ENCODE measurements at places on chromosomes 11 and 22.

GRCh38 chr11:116993599-116993998 lies 104.6 kb downstream of the SIK3 start:
- no peak for DNase-seq

DNA sequence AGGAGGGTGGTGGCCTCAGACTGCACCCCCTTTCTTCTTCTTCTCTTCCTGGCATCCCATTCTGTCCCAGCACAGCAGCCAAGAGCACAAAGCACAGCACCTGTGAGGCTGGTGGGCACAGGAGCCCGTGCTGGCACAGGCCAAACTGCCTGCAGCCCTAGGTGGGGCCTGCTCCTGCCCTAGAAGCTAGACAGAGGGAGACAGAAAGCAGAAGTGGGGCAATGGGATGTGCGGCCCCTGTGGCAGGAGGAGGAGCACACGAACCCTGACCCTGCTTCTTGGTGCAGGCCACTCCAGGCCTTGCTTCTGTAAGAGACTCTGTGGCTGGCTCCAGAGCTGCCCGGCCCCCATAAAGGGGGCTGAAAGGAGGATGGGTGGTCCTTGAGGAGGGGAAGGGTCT lies 3.9 kb upstream of the PTS start:
- DNase-seq: no peak

GRCh38 chr22:44801476-44801875 lies 49.1 kb downstream of the ARHGAP8 start:
- DNase-seq: no peak

DNA sequence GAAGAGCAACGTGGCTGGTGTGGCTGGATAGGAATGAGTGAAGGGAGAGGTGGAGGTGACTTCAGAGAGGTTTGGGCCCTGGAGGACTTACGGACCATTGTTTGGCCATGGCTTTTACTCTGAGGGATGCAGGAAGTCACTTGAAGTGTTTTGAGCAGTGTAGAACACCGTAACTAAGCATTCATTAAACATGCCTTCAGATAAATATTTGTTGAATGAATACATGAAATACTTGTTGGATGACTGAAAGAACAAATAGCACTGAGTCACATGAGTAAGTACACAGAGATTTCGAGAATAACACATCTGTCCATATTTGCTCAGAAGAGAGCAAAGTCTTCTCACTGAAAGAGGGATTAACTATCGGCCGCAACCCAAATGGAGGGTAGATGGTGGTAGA lies 182.7 kb upstream of the SNX19 start:
- DNase-seq: no peak

DNA sequence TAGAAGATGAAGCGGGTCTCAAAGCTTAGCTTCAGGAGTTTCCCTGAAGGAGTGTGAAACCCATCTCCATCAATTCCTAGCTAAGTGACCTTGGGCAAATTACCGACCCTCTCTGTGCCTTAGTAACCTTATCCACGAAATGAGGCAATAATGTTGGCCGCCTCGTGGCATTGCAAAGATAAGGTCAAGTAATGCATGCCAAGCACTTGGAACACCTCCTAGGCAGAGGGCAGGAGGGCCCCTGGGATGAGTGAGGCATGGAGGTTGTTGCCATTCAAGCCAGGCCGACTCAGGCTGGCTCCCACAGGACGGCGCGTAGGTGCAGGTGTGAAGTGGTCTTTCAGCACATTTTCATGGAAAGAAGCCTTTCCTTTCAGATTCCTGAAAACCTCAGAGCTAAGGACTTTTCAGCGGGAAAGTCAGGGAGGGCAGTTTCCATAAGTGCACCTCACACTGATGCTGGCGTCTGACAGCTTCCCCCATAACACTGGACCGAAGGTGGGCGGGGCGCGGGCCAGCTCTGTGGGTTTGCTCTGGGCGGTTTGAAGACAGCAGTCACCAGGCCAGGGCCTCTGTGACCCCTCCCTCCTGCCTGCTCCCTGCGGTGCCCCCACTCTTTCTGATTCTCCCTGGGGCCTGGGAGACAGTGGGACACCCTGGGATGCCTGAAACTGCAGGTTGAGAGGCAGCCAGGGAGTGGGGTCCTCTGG lies 25.2 kb downstream of the RPS6KA4 start:
- DNase-seq: no peak

DNA sequence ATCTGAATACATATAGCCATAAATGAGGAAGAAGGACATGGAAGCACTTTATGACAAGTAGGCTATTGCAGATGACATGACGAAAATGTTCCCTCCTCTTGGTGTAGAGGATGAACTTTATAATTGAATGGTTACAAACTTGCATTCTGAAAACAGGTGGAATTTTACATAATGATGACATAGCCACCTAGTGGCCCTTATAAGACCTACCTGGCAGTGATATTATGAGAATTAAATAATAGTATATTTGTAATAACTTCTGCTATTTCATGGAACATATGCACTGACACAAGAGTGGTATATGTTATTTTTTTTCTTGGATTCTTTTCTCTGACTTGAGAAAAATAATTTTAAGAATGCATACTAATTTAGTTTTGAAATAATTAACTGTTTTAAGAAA lies 22.9 kb downstream of the TRIM22 start:
- no peak for DNase-seq

DNA sequence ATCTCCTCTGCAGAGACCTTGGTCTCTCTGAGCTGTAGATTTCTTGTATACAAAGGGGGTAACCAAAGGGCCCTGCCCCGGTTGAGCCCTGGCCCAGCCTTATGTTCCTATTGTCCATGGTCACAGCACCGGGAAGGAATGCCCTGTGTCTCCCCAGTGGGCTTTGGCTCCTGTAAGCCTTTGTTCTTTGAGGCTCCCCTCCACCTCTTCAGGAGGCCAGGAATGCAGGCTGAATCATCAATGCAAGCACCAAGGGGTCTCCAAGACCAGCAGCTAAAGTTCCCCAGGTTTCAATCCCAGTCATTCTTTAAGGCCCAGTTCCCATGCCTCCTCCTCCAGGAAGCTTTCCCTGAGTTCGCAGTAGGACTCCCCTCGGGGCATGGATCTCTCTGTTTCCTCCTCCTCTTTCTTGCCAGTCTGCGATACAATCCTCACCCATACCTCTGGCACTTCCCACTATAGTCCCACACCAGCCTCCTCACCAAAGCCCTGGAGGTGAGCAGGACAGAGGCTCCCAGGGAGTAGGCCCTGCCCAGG lies 29.2 kb upstream of the KLHL35 start:
- DNase-seq: no peak

- DNase-seq: no peak
Observed at GRCh38 chr11:119121811-119122124, 388 bp downstream of the HINFP start.

DNA sequence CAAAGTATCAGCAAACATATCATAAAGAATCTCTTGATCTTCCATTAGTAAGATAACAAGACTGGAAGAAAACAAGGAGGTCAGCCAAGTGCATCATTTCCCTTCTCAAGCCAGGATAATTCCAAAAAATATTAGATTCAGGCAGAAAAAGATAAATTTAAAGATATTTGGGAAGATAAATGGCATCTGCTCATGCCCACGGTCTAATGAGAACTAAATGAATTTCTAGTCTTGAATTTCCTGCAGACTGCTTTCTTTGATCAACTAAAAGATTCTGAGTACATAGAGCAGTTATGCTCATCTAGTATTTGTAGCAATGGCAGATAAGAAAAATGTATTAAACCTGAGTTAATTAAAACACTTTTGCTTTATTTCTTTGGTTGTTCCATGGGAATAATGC lies 31.1 kb downstream of the DDI1 start:
- no peak for DNase-seq

GRCh38 chr22:32995335-32995734 lies 62.8 kb downstream of the SYN3 start:
- DNase-seq: no peak

DNA sequence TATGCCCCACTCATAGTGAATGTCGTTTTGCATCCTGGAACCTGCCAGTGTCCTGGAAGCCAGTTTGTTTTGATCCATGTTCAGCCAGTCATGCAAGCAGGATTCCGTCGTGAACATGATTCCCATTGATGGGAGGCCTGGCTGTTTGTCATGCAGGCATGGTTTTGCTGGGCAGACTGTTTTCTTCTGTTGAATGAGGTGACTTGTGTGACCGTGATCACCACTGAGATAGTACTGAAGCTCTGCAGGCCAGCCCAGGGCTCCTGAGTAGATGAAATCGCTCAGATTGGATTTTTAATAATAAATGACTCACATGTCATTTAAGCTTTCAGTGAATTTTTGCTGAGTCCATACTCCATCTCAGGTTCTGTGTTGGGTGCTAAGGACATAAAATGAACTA lies 117.8 kb downstream of the PDE2A start:
- DNase-seq: no peak

DNA sequence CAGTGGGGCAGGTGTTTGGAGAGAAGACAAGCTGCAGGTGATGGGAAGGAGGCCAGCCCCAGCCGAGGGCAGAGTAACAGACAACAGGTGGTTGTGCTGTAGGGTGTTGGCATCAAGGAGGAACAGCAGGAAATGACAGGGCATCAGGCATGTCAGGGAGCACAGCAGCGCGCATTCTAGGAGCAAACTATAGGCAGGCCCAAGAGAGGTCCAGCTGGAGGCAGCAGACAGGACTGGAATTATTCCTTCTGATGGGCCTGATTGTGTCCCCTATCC lies 13.6 kb downstream of the ADM start:
- no peak for DNase-seq

- DNase-seq: no peak
Observed at GRCh38 chr11:45332276-45332934, 46.3 kb upstream of the SYT13 start.

- no peak for DNase-seq
Observed at GRCh38 chr11:92267968-92268367, 43.4 kb downstream of the FAT3 start.

DNA sequence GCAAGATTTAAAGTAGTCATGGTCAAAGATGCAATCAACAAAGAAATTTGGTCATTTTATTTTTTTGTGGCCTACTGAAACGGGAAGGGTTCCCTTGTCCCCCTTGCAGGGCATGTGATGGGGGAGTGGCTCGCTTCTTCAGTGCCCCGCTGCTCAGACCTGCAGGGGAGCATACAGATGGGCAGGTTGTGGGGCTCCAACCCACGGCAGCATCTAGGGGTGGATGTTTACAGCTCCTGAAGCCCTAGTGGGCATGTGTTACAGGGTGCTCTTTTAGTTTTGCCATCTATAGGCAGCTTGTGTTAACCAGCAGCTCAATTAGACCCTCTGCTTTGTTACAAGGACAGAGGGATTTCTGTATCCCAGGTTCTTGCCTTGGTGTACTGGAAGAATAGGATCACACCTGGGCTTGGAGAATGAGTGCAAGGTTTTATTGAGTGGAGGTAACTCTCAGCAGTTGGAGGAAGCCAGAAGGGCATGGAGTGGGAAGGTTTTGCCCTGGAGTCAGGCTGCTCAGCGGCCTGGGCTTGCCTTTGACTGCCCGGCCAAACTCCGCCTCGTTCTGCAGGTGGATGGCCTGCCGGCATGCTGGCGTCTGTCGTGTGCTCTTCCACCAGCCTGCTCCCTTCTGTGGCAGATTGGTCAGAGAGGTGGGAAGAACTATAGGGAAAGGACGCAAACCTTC lies 9.4 kb downstream of the GSTP1 start:
- DNase-seq: no peak

- DNase-seq: no peak
Observed at GRCh38 chr11:65649656-65650546, 12.0 kb downstream of the SIPA1 start.

Measured in dorsolateral prefrontal cortex (tissue), 122 donors.